ENCODE measurements at places on chromosomes 7 and 10.

DNA sequence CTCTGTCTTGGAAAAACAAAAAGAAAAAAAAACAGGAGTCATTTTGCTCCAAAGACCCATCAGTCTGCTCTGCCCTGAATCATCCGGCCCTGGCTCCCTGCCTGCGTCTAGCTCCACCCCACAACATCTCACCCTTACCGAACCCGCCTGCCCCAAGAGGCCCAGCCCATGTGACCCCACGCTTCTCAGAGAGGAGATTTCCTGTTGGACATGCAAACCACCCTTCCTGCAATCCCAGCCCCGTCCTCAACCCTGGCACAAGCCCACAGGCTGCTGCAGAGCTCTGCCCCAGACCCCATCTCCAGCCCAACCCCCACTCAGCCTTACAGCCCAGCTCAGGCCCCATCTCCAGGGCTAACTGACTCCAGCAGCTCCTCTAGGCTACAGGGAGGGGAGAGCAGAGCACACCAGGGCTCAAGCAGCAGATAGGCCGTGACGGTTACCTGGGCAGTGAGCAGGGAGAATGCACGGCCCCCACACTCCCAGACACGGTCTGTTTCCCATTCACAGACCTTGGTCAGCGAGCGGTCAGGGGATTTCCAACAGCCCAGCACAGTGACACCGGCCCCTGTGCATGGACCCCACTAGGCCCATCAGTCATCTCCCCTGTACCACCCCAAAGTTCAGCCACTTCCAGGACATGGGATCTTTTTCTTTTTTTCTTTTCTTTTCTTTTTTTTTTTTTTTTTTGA is 69.9 kb upstream of the GTF2I start:
- DNase-seq: no peak

- no peak for DNase-seq
Measured at GRCh38 chr10:76902949-76903348, 734.7 kb downstream of the KCNMA1 start.

GRCh38 chr7:104412911-104413310 is 84.5 kb downstream of the LHFPL3 start:
- no peak for DNase-seq

DNA sequence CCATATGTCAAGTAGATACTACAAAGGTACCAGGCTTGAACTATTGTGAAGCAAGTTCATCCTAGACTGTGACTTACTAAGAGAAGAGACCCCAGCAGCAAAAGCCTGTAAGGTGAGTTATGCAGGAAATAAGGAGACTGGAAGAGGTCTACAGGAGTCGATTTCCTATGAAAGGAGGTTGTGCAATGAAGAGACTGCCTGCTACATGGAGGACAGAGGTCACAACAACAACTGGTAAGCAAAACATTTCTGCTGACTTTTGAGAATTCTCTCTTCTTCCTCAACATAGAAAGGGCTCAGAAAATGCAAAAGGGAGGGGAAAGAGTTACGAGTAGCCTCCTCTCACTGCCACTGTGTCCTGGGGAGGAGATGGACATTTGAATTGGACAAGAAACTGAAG is 42.4 kb downstream of the PDK4 start:
- no peak for DNase-seq

DNA sequence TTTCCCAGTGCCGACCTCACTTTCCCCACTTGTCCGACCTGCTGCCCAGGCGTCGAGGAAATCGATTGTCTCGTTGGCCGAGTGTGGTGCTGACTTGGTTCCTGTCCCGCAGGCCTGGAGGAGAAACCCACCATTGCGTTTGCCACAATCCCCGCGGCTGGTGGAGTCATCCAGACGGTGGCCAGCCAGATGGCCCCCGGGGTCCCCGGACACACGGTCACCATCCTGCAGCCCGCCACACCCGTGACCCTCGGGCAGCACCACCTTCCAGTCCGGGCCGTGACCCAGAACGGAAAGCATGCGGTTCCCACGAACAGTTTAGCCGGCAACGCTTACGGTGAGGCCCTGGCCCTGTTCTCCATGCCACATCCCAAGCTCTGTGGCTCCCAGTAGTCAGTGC is 14.5 kb upstream of the AP5Z1 start:
- no peak for DNase-seq

GRCh38 chr7:100547872-100548271 is 8.9 kb downstream of the AGFG2 start:
- DNase-seq: no peak

DNA sequence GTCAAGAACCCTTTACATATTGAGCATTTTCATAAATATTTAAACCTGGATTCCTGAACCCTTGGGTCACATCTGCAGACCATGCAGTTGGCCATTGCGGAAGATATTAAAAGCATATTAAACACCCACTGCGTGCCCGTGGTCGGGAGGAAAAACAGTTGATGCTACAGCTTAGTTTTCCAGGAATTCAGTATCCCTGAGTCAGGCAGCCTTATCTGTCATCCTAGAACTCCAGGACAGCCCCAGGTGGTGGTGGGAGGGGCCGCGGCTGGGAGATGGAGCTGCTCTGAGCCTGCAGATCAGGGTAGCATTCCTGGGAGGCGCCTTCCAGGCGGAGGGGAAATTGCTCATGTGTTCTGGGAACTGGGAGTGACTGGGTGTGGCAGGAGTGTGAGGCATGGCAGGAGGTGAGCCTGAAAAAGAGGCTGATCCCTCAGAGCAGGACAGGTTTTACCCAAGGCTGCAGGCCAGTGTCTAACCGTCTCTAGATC is 222.9 kb upstream of the SH2B2 start:
- DNase-seq: no peak

- DNase-seq: no peak
Measured at GRCh38 chr10:87700031-87700796, 40.5 kb downstream of the PAPSS2 start.

DNA sequence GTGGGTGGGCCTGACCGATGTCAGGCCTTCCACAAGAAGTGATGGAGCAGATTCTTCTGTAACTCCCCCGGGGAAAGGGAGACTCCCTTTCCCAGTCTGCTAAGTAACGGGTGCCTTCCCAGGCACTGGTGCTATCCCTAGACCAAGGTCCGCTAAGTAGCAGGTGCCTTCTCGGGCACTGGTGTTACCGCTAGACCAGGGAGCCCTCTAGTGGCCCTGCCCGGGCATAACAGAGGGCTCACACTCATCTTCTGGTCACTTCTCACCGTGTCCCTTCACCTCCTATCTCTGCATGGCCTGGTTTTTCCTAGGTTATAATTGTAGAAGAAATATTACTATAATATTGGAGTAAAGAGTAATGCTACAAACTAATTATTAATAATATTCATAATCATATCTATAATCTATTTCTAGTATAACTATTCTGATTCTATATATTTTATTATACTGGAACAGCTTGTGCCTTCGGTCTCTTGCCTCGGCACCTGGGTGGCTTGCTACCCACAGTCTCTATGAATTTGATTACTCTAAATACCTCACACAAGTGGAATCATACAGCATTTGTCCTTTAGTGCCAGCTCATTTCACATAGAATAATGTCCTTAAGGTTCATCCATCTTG is 1378.7 kb downstream of the XPNPEP1 start:
- DNase-seq: peak; percentile 16

DNA sequence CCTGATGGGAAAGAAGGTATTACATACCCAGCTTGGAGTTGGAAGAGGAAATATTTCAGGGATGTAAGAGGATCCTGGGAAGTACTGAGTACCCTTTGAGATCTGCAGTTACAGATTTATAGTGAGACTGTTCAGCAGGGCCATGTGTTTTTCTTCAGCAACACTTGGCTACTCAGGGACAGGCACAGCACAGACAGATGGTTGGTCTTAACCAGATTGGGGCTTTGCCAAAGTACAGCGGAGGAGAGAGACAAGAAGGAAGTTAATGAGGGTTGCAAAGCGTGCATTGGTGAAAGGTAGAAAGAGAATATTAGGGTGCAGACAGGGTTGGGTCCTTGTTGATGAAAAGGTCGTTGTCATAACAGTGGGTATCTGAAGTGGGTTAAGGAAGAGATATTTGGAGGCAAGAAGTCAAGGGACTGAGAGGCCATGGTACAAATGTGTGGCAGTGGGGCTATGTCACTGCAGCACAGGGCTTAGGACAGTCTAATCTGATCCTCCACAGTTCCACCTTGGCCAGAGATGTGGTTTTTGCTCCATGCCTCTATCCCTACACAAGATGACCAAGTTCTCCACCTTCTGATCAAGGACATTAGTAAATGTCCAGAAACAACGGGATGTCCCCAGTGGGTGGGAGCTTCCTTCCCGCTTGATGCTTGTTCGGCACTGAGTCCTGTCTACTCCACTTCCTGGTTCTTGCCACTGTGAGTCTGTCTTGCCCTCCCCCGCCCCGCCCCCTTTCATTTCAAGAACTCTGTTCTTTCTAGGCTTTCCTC is 18.9 kb upstream of the DNAJC1 start:
- DNase-seq: peak; percentile 69

- DNase-seq: no peak
Measured at GRCh38 chr7:24574386-24574785, 1.1 kb downstream of the PALS2 start.

Measured in CD8-positive, alpha-beta T cell (primary cell).